ENCODE measurements at places on chromosomes 6 and 20.
A peak's percentile ranks its signal among the peaks of the same experiment; 100 is the strongest.

GRCh38 chr6:79377047-79377446, 142.6 kb upstream of the HMGN3 start:
- peak; percentile 65 for DNase-seq

- no peak for DNase-seq
Observed at GRCh38 chr6:113394216-113394615, 462.9 kb upstream of the MARCKS start.

- DNase-seq = no peak
Observed at GRCh38 chr6:37555040-37555781, 55.5 kb upstream of the CCDC167 start.

- peak; percentile 93 for DNase-seq
Observed at GRCh38 chr20:35901678-35902544, 52.4 kb downstream of the SCAND1 start.

DNA sequence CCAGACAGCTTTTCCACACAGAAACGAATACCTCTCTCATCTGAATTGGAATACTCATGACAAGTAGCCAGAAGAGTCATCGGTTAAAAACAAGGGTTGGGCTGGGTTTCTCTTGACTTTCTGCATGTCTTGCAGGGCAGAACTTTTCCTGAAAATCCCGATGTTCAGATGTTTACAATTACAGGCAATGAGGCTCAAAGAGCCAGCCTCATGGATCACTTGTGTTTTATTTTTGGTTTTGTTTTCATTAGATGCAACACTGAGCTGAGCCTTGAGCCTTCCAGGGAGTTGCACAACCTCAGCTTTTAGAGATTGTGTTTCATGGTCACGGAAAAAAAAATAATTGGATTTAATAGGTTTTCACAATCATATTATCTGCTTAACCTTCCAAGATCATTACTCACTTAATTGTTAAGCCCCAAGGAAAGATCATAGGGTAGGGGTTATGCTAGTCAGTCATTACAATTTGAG, 288.1 kb upstream of the PRDM1 start:
- peak; percentile 75 for DNase-seq

GRCh38 chr20:42027746-42028268, 409.6 kb upstream of the CHD6 start:
- no peak for DNase-seq

DNA sequence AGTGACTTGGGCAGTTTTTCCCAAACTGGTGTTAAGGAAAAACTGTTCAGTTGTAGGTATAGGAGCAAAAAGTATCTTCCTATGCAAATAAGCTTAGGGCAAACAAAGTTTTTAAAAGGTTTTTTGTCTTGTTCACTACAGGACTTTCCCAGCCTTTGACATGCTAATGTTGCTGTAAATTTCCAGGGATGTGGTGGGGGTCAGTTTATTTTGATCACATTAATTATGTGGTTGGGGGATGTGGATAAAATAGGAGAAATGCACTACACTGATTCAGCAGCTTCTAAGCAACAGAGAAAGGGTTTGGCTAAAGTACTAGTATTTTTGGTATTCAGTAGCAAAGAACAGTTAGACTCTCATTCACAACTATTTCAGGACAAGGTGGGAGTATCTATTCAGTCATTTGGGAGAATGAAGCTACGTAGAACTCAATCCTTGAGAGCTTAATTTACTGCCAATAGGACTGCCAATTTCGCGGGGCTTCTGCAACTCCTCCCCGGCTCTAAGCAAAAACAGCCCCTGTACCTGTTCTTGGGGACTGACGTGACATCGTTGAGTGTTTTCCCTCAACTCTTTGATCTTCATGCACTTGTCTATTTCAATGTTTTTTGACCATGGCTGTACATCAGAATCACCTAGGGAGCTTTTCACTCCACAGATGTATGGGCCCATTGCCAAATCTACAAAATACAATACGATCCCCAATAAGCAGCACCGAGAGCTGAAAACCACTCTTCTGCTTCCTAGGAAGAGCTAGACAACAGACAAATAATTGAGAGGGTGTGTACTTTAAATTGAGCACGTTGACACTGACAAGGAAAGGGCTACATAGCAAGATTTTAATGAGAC, 94.8 kb upstream of the NHSL1 start:
- peak; percentile 11 for DNase-seq

DNA sequence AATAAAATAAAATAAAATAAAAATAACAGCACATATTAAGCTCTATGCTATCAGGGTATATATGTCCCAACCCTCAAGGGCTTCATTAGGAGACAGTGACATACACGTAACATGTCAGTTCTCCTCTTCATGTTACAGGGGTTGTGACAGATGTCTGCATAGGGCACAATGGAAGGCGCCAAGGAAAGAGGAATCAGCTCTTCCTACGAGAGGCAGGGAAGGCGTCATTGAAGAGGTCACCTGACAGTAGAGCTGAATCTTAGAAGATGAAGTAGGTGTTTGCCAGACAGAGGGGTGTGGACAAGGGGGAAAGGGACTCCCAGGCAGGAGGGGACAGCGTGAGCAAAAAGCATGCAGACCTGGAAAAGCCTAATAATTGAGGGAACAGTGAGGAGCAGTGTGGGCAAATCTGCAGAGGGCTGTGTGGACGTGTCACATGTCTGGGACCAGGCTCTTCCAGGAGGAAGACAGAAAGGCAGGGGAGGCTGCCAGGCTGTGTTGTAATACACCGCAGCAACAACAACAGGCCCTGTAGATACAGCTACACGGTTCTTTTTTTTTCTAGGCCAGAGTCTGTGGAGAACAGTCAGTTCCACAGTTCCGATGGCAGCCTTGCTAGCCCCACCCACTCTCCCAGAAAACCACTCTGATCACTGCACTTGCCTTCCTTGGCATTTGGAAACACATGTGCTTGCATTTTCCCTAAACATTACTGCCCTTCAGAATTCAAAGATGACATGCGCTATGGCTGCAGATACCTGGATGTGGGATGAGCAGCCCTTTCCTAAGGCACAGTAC, 2.5 kb upstream of the FKBP5 start:
- DNase-seq = peak; percentile 33

DNA sequence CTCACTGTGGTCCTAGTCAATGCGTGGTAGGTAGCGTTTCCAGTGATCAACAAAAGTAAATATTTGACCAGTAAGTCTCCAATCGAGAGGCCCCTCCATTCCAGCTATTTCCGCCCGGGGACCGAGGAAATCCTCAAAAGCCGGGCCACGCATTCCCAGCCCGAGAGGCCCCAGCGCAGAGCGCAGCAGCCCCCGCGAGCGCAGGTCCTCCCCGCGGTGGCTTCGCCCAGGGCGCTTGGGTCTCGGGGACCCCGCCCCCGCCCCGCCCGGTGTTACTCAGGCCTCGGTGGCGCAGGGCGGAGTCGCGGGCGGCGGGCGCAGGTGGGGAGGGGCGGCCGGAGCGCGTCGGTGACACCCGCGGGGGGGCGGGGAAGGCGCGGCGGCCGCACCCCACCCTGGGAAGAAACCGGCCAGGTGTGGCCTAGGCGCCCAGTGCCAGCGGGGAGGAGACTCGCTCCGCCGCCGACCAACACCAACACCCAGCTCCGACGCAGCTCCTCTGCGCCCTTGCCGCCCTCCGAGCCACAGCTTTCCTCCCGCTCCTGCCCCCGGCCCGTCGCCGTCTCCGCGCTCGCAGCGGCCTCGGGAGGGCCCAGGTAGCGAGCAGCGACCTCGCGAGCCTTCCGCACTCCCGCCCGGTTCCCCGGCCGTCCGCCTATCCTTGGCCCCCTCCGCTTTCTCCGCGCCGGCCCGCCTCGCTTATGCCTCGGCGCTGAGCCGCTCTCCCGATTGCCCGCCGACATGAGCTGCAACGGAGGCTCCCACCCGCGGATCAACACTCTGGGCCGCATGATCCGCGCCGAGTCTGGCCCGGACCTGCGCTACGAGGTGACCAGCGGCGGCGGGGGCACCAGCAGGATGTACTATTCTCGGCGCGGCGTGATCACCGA, at the start of gene DSP:
Gene DSP, plus strand, starts transcription at position 497 of the 890 bp plus-strand sequence. Its CDS starts 245 bp downstream, at position 742.
- DNase-seq = no peak

- no peak for DNase-seq
Observed at GRCh38 chr6:43979525-43979924, 147.7 kb downstream of the MRPL14 start.

DNA sequence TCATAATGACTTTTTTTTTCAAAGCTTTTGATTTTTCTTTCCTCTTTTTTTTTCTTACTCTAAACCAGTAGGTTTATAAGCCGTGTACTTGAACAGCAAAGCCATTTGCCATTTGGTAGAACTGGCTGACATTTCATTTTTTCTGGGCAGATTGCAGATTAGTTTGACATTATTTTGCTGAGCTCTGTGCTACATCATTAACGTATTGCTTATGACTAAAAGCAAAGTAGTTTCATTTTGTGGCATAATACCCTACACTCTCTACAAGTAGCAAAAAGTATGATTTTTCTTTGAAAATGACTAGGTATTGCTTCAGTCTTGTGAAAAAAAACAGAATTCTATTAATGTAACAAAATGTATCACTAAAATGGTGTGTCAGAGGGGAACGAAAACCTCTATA, 141.3 kb downstream of the GRIK2 start:
- no peak for DNase-seq

DNA sequence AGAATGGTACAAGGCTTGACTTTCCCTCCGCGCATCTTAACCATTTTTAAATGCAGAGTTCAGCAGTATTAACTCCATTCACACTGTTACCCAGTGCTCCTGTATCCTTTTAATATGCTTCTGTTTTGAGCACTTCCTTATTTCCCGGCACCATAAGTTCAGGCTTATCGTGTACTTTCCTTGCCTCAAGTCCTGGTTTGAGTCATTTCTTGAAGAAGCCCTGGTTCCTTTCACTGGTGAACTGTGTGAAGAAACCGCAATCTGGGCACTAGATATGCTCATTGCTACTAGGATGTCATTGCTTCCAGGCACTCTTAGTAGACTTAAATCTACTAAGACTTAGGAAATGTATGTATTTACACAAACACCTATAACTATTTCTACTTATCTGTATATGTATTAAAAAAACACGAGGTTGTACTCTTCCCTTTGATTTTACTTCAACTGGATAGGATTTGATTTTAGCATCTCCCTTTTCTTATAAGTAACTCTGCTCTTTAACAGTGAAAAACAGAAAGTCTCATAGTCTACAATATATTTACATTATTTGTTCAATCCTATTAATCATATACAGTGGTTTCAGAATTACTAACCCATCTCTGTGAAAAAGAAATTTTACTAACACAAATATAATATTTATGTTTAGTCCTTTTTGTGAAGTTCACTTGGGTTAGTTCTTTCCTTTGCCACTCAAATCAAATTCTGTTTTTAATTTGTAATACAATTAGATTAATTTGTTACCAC, 135.5 kb downstream of the CDKAL1 start:
- no peak for DNase-seq

GRCh38 chr6:1481286-1481685, 91.9 kb downstream of the FOXF2 start:
- DNase-seq = peak; percentile 89

DNA sequence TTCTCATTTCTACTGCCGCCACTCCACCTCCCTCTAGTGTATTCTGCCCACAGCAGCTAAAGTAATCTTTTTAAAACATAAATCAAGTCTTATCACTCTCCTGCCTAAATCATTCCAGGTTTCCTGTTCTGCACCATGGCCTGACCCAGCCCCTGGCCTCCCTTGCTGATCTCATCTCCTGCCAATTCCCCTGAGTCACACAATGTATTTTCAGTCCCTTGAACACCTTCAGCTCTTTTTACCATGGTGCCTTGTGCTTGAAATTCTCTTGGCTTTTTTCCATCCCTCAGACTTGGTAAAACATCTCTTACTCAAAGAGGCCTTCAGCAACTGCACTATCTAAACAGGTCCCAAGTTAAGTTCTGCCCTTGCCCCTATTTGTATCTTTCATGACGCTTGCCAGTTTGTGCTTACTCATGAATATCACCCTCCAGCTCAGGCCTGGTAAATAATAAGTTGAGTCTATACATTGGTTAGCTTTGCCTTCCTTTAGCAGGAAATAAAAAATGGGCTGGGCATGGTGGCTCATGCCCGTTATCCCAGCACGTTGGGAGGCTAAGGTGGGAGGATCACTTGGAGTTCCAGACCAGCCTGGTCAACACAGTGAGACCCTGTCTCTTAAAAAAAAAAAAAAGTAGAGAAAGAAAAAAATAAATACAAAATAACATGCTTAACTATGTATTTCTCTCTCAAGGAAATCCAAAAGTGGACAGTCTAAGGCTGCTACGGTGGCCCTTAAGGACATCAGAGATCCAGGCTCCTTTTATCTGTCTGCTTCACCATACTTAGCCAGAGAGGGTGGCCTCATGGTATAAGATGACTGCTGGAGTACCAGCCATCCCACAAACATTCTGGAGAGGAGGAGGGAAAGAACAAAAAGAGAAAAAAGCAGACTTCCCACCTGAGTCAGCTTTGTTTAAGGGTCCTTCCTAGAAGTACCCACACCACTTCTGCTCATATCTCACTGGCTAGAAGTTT, 62.2 kb downstream of the ARFGEF2 start:
- DNase-seq = peak; percentile 79

GRCh38 chr6:79146421-79146820, 68.4 kb upstream of the PHIP start:
- DNase-seq = no peak

DNA sequence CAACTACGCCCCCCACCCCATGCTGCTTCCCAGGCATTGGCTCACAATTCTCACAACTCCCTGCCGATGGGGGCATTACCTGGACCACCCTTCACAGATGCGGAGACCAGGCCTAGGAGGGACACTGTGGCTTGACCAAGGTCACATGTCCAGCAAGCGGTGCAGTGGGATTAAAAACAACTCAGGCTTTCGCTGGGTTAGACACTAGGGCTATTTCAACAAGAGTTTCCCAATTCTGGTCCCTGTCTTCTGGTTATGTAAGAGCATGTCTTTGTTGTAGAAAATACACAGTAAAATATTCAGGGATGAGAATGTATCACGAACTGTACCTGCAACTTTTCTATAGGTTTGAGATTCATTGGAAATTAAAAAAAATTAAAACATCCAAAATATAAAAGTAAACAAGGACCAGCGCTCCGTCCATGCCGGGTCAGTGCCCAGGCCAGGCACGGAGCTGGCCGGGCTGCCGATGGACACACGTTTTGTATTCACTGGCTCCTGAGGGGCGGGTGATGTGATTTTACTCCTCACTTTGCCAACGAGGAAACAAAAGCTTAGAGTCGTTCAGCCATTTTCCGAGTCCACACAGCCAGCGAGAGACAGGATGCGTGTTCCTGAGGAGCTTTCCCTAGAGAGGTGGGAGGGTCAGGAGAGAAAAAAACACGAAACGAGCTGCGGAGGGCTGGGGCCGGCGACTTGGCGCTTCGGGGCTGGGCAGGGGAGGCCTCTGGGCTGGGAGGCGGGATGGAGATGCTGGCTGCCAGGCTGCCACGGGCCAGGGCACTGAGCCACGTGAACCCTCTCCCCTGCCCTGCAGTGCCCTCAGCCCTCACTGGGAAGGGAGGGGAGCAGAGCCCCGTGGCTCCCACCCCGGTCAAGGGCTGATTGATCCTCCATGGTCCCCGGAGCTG, 17.1 kb upstream of the VSTM2L start:
- DNase-seq = no peak

- DNase-seq = no peak
Observed at GRCh38 chr6:14518515-14519217, 401.1 kb downstream of the CD83 start.

All from HCEC 1CT (cell line).